ENCODE measurements at places on chromosomes 3 and 15. TPM values are rescaled to one million over a fixed set of nuclear protein-coding genes. Genes with fewer than 3 reads are reported as not detected.

DNA sequence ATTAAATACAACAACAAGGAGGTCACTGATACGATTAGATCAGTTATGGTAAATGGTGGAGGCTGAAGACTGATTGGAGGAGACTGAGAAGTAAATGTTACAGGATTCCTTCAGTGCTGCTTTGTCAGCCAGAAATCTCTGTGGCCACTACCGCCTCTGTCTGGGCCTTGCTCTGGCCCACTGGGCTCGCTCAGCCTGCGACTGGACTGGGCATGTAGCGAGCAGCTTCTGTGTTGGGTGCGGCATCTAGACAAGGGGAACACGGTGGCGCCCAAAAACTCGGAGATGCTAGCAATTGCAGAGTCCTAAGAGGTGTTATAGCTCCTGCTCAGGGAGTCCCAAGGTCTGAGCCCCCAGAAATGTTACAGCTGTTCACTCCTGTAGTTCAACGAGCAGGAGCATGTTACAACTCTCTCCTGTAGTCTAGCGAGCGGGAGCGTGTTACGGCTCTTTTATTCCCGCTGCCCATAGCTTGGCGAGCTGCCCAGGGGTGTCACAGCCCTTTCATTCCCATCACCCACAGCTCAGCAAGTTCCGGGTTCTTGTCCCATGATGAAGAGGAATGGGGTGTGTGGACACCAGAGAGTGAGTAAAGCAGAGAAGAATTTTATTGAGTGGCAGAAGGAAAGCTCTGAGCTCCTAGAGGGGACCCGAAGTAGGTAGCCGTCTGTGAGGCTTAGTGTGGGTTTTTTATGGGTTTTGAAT is 24.7 kb downstream of the SLC15A2 start:
- no peak for DNase-seq

- DNase-seq = no peak
These were observed 7.3 kb downstream of the RAB27A start for GRCh38 chr15:55282284-55282833.

- no peak for DNase-seq
These were observed 278.5 kb upstream of the ZNF385D start for GRCh38 chr3:22029480-22029879.

DNA sequence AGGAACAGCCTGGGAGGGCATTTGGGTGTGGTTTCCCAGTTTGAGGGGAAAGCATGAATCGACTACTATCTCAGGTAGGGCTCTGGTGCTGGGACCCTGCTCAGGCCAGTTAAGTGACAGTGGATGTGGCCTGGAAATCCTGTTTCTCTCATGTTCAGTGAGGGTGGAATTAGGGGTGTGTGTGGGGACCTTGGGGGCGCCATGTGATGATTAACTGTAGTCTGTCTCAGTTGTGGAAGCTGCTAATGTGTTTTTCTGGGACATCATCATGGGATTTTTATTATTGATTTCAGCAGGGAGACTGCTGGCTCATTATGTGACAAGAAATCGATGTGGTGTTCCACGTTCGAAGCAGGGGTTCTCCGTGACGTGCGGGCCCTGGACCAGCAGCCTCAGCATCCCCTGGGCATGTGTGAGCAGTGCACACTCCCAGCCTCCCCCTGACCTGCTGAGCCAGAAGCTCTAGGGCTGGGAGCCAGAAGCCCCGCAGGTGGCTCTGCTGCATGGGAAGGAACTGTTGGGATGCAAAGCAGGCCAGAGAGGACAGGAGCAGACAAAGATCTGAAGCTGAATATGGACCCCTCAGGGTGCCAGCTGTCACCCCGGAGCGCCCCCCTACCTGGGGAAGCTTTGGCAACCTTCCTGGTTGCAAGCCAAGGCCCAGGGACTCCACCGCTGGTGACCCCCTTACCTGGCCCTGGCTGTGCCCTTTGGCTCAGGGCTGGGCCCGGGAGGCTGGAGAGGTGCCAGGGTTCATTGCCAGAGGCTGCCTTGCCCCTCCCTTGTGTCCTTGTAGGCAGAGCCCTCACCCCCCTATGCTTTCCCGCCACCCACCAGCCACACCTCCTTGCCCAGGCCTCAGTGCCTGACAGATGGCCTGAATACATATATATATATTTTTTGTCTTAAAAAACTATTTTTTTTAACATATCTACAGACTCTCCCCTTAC is 149.8 kb downstream of the APBA2 start:
- no peak for DNase-seq

DNA sequence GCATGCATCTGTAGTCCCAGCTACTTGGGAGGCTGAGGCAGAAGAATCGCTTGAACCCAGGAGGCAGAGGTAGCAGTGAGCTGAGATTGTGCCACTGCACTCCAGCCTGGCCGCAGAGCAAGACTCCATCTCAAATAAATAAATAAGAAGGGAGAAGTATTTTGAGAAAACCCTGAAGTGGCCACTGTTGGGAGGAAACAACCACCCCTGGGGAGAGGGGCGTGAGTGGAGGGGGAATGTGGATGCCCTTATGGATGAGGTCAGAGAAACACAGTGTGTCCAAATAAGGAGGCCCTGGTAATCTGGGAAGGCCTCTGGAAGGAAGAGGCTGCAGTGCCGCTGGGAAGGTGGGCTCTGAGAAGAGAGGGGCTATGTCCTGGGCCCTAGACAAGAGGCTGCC is 4.2 kb upstream of the CPLX3 start:
- no peak for DNase-seq

DNA sequence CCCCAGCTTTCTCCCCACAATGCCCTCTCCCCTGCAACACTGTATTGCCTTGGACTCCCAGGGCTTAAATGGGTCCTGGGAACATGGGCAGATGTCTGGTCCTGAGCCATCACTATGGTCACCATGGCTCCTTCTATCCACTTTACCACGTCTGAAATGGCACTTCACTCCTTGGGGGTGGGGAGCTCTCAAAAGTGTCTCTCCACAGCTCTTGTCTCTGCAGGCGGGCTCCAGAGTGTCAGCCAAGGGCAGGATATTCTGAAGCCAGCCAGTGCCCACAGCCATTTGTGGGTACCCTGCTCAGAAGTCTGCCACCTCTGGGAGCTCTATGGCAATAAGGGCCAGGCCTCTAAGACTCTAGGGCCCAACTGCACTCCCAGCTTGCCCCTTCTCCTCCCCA is 163.9 kb downstream of the PPM1L start:
- no peak for DNase-seq

DNA sequence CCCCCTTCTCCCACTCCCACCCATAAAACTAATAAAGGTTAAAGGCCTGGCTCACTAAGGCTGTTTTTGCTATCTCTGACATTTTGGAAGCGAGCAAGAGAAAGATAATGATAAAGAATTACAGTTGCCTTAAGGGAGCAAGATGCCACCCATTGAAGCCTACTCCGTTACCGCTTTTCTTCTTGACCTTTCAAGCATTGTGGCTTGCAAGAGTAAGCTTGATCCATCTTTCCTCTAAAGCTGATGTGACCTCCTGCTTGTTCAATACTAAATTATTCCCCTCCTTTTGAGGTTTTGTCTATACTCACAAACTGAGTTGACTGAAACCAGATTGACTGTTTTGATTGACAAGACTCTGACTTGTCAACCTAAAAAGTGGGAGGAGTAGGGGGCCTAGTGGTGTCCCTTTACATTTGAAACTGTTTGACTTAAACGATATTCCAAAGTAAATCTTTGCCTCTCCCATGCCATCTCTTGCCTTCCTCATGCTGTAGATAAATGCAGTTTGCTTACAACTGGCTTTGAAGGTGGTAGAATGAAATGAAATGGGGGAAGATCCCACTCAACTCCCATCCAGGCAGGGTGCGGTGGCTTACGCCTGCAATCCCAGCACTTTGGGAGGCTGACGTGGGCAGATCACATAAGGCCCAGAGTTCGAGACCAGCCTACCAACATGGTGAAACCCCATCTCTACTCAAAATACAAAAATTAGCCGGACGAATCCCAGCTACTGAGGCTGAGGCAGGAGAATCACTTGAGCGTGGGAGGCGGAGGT is 8.0 kb downstream of the TRIM71 start:
- DNase-seq = no peak

- DNase-seq = no peak
These were observed 13.7 kb upstream of the PRKCD start for GRCh38 chr3:53147151-53147902.

GRCh38 chr3:112115806-112116383 is 17.2 kb downstream of the GCSAM start:
- DNase-seq = no peak

The MGLL gene
- 85.3 TPM for total RNA-seq

The NLGN1 gene
- 20.0 TPM for total RNA-seq

Data from aorta (tissue), 5 donors.